ENCODE measurements at places on chromosomes 4 and X.

- no peak for DNase-seq
Measured at GRCh38 chr4:178480105-178480504, 1037.9 kb upstream of the AGA start.

- no peak for DNase-seq
Measured at GRCh38 chrX:119783026-119783425, 8.4 kb downstream of the RPL39 start.

DNA sequence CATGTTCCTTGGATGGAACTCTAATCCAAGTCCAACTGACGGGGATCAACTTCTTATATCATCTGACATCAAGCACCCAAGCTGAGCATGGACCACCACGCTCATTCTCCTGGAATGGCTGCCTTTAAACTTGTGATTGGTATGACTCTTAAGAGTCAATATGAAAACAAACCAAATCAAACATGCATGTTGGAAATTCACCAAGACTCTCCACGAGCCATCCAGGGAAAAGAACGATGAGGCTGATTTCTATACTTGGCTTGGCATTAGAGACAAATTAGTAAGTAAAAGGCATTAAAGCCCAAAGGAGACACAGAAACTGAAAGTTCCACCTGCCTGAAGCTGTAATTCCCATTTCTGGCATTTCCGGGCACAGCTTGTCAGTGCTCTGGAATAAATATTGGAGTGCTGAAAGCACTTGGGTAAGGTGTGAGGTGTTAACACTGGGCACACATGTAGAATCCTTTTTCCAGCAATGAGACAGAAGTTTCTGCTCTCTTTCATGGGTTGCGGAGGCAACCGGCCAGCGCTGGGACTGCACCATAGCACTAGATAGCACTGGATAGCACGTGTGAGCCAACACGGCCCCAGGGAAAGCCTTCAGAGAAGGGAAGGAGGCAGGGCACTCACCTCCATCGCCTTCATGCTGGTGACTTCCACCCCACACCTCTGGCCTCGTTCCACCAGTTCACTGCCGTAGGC is 42.1 kb upstream of the CENPU start:
- DNase-seq, result no peak

DNA sequence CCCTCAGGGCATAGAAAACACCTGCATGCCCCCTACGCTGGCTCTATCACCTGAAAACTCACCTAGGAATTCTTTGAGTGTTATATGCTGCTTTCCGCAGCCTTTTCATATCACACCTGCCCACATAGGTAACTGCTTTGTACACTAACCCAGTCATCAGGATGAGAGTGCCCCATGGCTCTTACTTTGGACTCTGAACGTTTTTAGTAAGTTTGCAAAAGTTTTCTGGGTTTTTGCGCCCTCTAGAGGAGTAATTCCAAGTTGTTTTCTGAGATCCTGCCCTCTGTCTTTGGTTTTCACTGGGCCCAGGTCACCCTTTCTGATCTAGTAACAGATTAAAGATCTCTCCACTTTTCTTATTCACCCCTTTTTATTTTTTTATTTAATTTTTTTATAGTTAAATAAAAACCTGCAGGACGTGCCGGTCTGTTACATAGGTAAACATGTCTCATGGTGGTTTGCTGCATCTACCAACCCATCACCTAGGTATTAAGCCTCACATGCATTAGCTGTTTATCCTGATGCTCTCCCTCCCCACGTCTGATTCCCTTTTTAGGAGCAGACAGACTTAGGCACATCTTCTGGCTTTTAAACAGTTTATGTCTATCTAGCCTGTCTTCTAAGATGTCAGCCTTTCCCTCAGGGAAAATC is 139.2 kb downstream of the NWD2 start:
- DNase-seq, result peak; percentile 15

GRCh38 chr4:112214390-112215264 is 17.0 kb upstream of the AP1AR start:
- no peak for DNase-seq

GRCh38 chr4:56267558-56267957 is 119.7 kb downstream of the AASDH start:
- DNase-seq, result no peak

GRCh38 chrX:9729171-9729885 is 36.3 kb downstream of the GPR143 start:
- DNase-seq, result no peak

DNA sequence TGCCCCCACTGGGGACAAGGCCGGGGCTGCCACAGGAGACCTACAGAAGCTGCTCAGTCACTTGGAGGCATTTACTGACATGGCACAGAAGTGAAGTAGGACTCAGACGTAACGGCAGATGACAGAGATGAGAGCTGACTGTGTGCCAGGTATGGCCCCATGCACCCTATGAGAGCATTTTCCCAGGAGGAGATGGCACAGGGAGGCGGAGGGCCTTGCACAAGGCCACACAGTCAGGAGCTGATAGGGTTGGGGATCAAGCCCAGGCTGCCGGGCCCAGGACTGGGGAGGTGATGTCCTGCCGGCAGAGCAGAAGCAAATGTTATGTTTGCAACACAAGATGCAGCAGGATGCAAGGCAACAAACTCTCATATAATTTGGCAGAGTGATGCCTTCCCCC is 34.1 kb downstream of the NAT8L start:
- no peak for DNase-seq

- no peak for DNase-seq
Measured at GRCh38 chr4:24956091-24956490, 43.2 kb upstream of the CCDC149 start.

- no peak for DNase-seq
Measured at GRCh38 chr4:71689822-71690221, 94.1 kb downstream of the GC start.

GRCh38 chr4:108532187-108532586 is 88.2 kb upstream of the RPL34 start:
- DNase-seq, result no peak

- no peak for DNase-seq
Measured at GRCh38 chr4:66300336-66300934, 630.1 kb upstream of the EPHA5 start.

- DNase-seq, result no peak
Measured at GRCh38 chr4:2583517-2583916, 47.1 kb downstream of the FAM193A start.

GRCh38 chrX:103624111-103624510 is 4.7 kb upstream of the TCEAL1 start:
- no peak for DNase-seq

- no peak for DNase-seq
Measured at GRCh38 chr4:17932041-17932440, 89.5 kb downstream of the LCORL start.

DNA sequence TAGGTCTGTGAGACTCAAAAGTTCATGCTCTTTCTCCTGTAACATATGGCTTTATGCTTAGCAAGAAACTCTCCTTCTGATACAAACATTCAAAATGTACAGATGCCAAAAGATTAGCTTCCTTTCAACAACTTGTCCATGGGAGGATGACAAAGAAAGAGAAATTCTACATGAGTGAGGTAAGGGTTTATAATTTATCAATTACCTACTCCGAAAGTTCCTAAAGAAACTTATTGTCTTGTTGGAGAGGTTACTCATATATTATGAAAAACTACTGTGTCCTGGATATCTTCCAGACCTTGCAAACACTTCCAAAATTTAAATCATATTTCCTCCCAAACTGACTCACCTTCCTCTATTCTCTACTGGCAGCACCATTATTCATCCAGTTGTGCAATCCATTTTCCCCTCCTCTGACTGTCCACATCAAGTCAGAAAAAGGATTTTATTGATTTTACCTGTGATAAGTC is 65.1 kb downstream of the ENPEP start:
- no peak for DNase-seq

- DNase-seq, result no peak
Measured at GRCh38 chrX:96684339-96685209, at the start of gene DIAPH2. Gene DIAPH2 (plus strand): TSS chrX:96684842.
